ENCODE measurements at places on chromosomes 16 and 17.

DNA sequence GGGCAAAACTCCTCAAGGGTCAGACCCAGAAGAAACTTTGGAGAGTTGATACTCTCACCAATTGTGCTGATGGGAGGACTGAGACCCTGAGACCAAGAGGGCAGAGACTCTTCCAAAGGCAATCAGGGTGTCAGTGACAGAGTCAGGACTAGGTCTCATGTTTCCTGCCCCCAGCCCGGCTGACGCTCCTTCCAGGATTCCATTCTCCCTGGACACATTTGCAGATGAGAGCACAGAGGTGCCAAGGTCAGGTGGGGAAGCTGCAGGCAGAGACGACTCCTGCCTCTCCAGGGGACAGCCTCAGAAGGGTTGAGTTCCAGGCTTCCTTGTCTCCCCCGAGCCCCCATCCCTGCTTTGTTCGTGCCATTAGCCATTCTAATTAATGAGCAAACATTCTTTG lies 174.1 kb downstream of the WSCD1 start:
- DNase-seq, result no peak

DNA sequence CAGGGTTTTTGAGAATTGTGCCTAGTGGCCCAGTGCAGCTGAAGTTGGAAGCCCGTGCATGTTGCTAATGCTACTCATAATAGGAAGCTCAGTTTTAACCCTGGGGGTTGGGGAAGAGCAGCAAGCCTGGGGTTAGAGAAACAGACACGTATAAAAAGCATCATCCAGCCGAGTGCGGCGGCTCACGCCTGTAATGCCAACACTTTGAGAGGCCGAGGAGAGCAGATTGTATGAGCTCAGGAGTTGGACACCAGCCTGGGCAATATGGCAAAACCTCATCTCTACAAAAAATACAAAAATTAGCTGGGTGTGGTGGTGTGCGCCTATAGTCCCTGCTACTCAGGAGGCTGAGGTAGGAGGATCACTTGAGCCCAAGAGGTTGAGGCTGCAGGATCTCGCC lies 2.3 kb upstream of the CLUH start:
- no peak for DNase-seq

DNA sequence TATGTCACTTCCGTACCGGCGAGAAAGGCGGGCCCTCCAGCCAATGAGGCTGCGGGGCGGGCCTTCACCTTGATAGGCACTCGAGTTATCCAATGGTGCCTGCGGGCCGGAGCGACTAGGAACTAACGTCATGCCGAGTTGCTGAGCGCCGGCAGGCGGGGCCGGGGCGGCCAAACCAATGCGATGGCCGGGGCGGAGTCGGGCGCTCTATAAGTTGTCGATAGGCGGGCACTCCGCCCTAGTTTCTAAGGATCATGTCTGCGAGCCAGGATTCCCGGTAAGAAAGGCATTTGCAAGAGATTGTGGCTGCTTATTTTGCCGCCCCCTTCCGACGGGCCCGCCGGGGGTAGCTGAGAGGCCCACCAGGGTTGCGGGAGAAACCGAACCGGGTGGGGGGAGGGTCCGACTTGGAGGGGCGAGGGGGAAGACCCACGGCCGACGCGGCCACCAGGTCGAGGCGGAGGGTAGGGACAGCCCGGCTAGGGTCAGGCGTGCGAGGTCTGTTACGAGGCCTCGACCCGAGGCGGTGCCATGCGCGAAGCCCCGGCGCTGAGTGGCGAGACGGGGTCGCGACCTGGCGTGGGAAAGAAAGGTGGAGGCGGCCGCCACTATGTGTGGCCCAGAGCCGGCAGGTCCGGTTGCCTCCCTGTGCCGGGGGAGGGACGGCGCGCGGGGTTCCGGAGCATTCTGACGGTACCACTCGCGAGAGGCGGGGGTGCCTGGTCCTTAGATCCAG lies 6.7 kb upstream of the CD68 start:
- peak; percentile 99 for DNase-seq

GRCh38 chr16:19086322-19087199 lies 19.1 kb downstream of the COQ7 start:
- DNase-seq, result peak; percentile 69

DNA sequence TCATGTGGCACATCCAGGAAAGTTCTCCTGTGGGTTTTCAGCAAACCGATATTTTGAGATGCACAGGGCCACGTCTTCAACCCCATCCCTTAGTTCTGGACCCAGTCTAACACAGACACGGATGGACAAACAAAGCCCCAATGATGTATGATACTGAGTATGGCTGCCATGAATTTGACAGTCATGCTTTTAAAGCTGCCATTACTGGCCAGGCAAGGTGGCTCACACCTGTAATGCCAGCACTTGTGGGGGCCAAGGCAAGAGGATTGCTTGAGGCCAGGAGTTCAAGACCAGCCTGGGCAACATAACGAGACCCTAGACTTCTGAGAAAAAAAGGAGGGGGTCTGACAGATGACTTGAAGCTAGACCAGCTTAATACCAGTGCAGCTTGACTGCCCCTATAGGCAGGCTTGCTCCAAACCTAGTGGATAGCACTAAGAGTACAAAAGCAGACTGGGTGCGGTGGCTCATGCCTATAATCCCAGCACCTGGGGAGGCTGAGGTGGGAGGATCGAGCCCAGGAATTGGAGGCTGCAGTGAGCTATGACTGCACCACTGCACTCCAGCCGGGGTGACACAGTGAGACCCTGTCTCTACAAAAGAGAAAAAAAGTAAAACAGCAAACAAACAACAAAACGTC lies 10.8 kb upstream of the ZNF629 start:
- DNase-seq, result no peak

DNA sequence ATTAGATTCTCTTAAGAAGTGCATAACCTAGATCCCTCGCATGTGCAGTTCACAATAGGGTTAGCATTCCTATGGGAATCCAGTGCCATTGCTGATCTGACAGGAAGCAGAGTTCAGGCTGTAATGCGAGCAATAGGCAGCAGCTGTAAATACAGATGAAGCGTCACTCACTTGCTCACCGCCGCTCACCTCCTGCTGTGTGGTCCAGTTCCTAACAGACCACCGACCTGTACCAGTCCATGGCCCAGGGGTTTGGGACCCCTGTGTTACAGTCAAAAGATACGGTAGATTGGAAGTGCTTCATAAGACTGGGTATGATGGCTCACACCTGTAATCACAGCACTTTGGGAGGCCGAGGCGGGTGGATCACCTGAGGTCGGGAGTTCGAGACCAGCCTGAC lies 2.8 kb downstream of the STAT5A start:
- DNase-seq, result no peak

DNA sequence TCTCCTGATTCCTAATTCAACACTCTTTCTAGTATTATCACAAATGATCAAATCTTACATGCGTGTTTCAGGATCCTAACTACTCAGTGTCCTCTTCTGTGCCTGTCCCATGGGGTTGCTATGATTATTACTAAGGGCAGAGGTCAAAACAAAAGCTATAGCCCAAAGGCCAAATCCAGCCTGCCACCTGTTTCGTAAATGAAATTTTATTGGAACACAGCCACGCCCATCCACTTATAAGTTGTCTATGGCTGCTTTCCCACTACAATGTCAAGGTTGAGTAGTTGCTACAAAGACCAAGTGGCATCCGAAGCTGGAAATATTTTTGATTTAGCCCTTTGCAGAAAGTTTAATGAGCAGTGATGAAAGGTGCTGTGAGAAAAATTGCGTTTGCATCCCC lies 336.6 kb downstream of the TMEM114 start:
- DNase-seq, result no peak

DNA sequence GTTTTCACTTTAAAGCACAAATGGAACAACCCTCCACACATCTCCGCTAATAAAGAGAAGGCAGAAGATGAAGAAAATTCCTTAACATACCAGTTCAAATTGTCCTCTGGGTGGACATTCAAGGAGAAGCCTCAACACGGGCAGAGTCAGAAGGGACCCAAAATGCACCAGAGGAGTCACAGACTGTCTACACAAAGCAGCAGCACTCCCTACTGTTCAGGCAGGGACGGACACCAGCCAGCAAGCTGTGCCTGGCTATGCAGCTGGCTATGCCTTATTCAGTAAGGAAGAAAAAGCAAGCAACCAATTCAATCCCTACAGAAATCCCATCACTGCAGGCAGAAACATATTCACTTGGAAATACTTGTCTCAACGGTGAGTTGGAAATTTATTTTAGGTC lies 8.1 kb downstream of the DNAJC7 start:
- DNase-seq, result no peak

GRCh38 chr17:58386708-58387107 lies 30.6 kb downstream of the RNF43 start:
- no peak for DNase-seq

- no peak for DNase-seq
Measured at GRCh38 chr17:68293490-68294195, 2.3 kb downstream of the ARSG start.

GRCh38 chr16:54164789-54165173 lies 121.8 kb downstream of the IRX3 start:
- DNase-seq, result no peak

DNA sequence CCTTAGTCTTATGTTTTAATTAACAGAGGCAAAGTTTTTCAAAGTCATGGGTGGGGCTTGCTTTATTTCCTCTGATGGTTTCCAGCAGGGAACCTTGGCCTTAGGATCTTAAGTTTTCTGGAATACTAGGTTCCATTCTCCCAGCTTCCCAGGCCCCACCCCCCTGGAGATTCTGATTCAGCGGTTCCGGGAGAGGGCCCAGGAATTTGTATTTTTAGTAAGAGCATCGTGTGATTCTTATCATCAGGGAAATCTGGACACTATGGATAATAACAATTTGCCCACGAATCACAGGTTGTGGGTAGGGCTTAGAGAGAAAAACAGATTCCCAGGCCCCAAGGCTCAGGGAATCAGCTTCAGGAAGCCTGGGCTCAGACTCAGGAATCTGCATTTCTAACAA lies 263.6 kb downstream of the NTN1 start:
- no peak for DNase-seq

- DNase-seq, result no peak
Measured at GRCh38 chr17:80292521-80292971, 31.9 kb downstream of the RNF213 start.

DNA sequence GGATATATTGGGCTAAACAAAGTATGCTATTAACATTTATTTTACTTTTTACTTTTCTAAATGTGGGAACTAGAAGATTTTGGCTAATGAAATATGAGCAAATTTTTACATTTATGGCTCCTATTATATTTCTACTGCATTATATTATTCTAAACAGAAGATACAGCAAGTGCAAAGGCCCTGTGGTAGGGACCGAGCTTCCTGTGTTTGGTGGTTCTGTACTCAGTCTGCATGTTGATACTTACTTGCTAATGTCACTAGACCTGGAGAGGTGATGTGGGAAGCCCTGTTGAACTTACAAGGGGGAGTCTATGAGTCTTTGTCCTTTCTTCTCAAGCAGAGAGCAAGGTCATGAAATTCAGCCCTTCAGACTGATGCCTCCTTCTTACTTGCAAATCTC lies 10.0 kb upstream of the IRX3 start:
- DNase-seq, result no peak

- DNase-seq, result no peak
Measured at GRCh38 chr16:76293980-76294379, 16.8 kb downstream of the CNTNAP4 start.

DNA sequence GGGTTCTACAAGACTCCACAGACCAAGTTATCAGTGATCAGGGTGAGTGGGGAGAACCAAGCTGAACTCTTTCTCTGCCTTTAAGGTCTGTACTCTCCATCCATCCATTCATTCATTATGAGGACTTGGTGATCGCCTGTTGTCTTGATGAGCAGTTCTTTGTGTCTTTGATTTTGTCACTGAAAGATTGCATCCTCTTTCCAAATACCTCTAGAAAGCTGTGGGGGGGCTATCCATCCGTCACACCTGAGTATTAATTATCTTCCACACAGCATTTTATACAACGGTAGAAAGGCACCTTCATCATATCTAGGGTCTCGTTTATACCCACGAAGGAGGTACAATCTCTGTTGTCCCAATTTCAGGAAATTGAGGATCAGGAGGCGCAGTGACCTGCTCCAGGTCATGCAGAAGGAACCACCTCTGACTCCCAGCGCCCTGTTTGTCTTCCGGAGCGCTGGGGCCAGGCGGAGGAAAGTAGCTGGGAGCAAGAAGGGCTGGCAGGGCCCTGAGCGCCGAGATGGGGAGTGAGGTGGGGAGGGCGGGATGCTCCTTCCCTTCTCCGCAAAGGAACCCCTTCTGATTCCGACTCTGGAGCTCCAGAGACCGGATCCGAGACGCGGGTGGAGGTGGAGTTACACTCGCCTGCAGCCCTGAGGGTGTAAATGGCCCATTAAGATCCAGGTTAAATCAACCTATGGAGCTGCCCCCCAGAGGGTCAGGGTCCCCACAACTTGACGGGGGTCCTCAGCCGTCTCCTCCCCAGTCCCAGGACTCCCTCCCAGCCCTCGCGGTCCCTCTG lies 605 bp upstream of the ABAT start:
- no peak for DNase-seq
